ENCODE measurements at places on chromosomes 6 and 20.

DNA sequence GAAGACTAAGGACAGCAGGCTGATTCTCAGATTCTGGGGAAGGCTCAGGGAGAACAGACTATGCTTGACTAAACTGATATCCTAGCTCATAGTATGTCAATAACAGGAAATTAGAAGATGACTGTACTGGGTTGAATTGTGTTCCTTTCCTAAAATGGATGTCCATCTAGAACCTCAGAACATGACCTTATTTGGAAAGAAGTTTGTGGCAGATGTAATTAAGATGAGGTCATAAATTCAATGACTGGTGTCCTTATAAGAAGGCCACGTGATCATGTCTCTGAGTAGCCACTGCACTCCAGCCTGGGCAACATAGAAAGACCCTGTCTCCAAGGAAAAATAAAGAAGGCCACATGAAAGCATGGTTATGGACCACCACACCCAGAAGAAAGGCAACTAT lies 113.9 kb upstream of the STMND1 start:
- no peak for DNase-seq

DNA sequence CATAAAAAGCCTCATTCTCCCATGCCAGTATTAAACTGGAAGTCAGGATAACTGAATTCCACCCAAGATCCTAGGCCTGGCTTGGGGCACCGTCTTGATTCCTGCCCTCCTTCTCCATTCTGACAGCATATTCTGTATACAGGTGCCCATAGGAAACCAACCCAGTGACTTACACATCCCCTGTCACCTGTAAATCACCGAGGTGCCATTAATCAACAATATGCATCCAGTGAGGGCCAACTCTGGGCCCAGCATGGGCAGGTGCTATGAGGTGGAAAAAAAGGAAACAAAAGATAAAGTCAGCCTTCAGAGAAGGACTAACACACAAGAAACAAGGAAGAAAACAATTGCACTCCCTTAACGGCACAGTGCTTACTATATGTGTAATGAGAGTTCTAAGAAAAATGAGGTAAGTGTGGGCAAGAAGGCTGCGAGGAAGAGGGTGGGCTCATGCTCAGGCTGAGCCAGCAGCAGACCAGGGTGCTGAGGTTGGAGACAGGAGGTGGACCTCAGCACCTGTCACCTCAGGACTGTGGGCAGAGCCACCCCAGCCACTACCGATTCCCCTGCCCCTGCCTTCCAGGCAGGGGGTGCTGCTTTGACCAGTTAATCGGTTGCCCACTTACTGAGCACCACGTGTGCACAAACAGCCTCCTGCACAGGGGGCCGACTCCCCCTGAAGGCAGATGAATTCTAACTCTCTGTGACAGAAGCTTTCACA lies 105.9 kb downstream of the TRERF1 start:
- DNase-seq: no peak

- DNase-seq: no peak
Observed at GRCh38 chr6:149162924-149163323, 154.6 kb upstream of the TAB2 start.

GRCh38 chr6:40803897-40804702 lies 216.9 kb upstream of the LRFN2 start:
- no peak for DNase-seq

- no peak for DNase-seq
Observed at GRCh38 chr6:37695273-37695672, 2.4 kb downstream of the MDGA1 start.

DNA sequence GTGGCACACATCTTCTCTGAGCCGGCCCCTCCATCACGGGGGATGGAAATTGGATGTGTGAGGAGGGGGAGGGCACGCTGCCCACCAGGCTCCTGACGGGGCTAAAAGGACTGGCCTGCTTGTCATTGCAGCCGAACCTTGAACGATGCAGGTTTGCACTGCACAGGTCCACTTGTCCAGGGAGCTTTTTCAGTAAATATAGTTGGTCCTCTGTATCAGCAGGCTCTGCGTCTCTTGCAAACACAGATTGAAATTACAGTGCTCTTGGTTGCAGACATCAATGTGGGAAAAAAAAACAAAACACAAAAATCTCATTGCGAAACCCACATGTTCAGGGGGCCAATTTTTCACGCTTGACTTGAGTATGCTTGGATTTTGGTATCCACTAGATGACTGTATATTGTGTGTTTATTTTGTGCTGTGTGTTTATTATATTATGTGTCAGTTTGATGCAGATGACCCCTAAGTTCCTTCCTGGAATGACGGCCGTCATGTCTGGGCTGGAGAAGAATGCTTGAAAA lies 29.2 kb downstream of the ERMARD start:
- no peak for DNase-seq

- no peak for DNase-seq
Observed at GRCh38 chr6:118736440-118736839, 85.0 kb upstream of the CEP85L start.

GRCh38 chr6:104506429-104506828 lies 353.3 kb downstream of the HACE1 start:
- DNase-seq: no peak

GRCh38 chr6:152184917-152185574 lies 377.6 kb downstream of the ESR1 start:
- DNase-seq: no peak

- DNase-seq: no peak
Observed at GRCh38 chr6:78353040-78353439, 514.3 kb upstream of the IRAK1BP1 start.

GRCh38 chr20:40305303-40305702 lies 383.7 kb downstream of the MAFB start:
- no peak for DNase-seq

- DNase-seq: peak; percentile 38
Observed at GRCh38 chr6:31541059-31541657, 645 bp downstream of the DDX39B start.

- no peak for DNase-seq
Observed at GRCh38 chr20:60060593-60060992, 102.4 kb downstream of the CDH26 start.

DNA sequence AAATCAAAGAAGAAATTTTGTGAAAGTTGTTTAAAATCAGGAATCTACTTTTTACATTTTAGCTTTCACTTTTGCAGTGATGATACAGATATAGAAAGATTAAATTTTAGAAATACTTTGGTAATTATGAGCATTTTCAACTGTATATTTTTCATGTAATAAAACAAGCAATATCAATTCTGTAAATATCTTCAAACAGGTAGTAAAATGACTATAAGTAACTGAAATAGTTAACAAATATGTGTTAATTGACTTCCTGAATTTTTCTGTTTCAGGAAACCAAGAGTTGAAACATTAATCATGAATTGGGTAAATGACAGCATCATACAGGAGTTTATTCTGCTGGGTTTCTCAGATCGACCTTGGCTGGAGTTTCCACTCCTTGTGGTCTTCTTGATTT lies at the start of gene OR2B6:
OR2B6 (plus strand) TSS at position 301 of the 400 bp plus-strand sequence; CDS start at position 301, 0 bp downstream.
- no peak for DNase-seq

DNA sequence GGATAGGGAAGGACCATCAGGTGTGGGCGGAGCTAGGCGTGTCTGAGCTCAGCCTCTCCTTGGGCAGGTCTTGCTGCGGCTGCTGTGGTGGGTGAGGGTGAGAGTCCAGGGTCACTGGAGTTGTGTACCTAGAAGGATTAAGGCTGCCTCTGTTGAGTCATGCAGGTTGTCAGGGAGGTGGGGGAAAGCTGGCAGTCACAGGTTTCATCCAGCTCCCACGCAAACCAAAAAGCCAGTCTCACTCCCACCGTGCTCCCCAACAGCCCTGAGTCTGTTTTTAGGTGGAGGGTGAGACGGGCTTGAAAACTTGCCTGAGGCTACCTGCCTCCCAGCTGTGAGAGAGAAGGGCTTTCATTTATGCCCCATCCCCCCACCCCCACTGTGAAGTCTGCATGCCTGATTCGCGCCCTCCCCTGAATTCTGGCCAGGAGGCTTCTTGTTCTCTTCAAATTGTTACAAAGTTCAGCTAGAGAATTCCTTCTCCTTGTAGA lies 161.5 kb downstream of the MYLK4 start:
- no peak for DNase-seq

GRCh38 chr6:2708456-2708855 lies 42.3 kb downstream of the MYLK4 start:
- no peak for DNase-seq

- DNase-seq: no peak
Observed at GRCh38 chr6:31187780-31188194, 17.3 kb upstream of the POU5F1 start.

DNA sequence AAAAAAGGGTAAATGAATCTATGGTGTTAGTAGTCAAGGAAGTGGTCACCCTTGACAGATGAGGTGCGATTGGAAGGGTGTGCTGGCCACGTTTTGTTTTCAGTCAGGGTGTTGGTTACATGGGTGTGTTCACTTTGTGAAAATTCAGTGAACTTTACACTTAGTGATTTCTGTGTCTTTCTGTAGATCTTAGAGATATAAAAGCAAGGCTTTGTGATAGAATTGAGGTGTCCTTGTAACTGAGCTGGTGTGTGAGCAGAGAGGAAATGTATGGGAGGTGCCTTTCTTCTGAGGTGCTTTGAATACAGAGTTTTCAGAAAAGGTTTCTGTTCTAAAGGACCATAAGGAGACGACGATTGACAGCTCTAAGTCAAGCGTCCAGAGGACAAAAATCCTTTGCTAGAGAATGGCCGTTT lies 90.5 kb downstream of the SAMD3 start:
- peak; percentile 25 for DNase-seq

DNA sequence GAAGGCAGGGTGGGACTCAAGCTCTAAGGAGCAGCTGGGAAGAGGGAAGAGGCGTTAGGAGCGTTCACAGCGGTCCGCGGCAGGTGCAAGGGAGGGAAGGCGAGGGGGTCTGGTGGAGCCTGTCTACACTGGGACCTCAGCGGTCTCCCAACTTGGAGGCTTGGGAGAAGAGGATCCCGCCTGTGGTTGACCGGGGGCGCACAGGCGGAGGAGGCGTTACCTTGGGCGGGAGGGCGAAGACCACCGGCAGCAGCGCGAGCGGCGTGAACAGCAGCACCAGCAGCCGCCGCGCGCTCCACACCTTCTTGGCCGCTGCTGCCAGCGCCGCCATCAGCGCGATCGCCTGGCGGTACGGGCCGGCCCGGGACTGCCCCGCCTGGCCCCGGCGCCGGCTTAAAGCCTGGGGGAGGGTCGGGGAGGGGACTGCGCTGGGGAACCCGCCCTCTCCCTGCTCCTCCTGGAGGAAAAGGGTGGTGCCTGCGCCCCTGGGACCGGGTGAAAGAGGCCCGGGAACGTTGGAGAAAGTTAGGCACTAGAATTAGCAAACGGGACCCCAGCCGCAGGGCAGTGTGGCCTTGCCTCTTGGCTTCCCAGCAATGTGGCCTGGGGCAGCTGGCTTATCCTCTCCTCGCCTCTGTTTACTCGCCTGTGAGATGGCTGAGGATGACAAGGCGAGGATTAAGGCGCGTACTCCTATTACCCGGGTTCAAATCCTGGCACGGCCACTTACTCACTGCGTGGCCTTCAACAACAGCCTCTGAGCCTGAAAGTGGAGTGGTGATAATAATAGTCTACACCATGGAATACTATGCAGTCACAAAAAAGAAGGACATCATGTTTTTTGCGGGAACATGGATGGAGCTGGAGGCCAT lies at the start of gene SLC13A3:
SLC13A3 (minus strand) TSS at position 369 of the 872 bp plus-strand sequence; CDS start at position 331, 38 bp downstream.
- no peak for DNase-seq

- DNase-seq: no peak
Observed at GRCh38 chr6:157860505-157860991, 37.5 kb downstream of the SNX9 start.

- no peak for DNase-seq
Observed at GRCh38 chr20:54209216-54209813, 1.4 kb downstream of the PFDN4 start.

GRCh38 chr20:63775096-63775978 lies 35.8 kb downstream of the SLC2A4RG start:
- DNase-seq: no peak

DNA sequence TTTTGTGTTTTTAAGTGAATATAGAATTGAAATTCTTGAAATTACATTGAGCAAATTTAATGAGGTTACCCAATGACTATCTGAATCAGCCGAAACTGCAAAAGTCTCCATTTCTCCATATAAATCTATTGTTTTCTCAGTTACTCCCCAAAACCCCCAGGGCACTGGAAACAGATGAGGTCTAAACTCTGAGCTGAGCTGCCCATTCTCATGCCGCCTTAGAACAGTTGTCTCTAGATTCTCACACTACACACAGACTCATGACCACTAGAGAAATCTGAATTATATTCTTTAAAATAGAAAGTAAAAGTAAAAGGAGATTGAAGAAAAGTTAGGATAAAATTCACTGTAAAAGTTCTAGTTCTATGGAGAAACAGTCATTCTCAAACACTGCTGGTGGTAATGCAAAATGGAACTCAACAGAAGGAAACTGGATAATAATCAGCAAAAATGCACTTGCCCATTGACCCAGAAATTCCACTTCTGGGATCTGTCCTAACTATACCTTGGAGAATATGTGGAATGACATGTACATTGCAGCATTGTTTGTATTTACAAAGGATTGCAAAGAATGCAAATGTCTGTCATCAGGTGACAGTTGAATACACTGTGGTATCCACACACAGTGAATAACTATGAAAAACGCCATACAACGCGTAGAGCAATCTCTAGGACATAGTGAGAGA lies 125.5 kb downstream of the IPCEF1 start:
- no peak for DNase-seq

DNA sequence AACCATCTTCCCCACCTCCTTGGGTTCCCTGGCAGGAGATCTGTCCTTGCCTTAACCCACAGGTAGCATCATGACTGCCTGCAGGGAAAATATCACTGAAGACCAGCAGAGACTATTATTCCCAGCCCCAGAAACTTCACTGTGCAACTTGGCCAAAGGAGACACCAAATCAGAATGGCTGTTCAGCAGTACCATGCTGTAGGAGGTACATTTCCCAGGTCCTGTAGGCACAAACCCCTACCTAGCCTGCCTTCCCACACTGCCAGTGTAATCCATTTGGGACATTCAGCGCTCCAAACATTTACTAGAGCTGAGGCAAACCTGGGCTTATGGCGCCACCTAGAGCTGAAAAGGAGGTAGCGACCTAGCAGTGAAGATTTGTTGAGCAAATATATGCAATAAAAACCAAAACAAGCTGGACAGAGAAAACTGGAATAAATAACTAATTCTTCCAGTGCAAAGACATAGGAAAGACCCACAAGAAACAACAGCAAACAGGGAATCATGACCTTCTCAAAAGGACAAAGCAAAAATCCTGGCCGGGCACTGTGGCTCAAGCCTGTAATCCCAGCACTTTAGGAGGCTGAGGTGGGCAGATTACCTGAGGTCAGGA lies 60.3 kb downstream of the VTA1 start:
- no peak for DNase-seq

- DNase-seq: no peak
Observed at GRCh38 chr6:158552796-158553138, 7.1 kb upstream of the TMEM181 start.

DNA sequence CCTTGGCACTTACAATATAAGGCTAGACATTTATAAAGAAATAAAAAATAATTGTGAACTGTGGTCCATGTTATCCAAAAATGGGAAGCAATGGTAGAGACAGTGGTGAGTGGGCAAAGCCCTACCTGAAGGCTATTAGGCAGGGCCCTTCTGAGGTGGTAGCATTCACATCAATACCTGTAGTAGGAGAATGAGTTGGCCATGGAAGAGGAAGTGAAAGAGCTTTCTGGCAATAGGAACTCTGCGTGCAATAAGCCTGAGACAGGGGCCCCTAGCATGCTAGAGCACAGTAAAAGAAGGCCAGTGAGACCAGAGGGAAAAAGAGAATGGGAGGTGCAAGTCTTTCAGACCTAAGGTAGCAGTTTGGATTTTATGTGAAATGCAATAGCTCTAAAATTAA lies 754.5 kb downstream of the PTPRT start:
- no peak for DNase-seq
